Stimulated activated CD8-positive, alpha-beta memory T cell treated with anti-CD3 and anti-CD28 coated beads, Interleukin-7, amount 100 ng/mL, for 24 hours (primary cell): ENCODE measurements at places on chromosomes 2 and 18.

- DNase-seq, result no peak
Measured at GRCh38 chr2:17600556-17601204, 60.2 kb downstream of the VSNL1 start.

DNA sequence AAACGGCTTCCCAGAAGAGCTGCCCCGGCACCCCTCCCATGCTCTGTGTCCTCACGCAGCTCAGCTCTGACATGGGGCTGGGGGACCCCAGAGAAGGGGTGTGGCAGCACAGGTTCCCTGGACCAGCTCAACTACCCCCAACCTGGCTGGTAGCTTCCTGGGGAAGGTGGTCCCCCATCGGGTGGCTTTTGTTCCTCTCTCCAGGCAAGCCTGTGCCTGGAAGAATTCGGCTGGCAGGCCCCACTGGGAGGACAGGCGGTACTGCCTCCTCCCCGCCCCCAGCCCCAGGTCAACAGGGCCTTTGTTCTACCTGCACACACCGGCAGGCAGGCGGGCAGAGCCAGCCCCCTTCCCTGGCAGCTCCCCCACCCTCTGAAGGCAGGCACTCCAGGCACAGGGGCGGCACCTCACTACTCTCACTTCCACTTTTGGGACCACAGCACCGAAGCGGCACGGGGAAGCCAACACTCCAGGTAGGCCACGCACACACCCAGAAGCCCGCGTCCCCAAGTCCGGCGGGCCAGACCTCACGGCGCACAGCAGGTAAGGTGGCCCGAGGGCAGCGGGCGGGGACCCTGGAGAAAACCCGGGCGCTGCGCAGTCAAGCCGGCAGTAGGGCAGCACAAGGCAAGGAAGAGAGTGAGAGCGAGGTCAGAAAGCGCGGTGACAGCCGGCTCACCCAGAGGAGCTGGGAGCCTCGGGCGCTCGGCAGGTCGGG is 1.3 kb downstream of the HS6ST1 start:
- DNase-seq, result no peak

GRCh38 chr2:38945372-38945771 is 55.7 kb downstream of the ARHGEF33 start:
- no peak for DNase-seq

GRCh38 chr2:70443078-70443465 is 110.6 kb downstream of the TGFA start:
- DNase-seq, result no peak

- DNase-seq, result peak; percentile 12
Measured at GRCh38 chr2:226835420-226835795, 446 bp upstream of the RHBDD1 start.

DNA sequence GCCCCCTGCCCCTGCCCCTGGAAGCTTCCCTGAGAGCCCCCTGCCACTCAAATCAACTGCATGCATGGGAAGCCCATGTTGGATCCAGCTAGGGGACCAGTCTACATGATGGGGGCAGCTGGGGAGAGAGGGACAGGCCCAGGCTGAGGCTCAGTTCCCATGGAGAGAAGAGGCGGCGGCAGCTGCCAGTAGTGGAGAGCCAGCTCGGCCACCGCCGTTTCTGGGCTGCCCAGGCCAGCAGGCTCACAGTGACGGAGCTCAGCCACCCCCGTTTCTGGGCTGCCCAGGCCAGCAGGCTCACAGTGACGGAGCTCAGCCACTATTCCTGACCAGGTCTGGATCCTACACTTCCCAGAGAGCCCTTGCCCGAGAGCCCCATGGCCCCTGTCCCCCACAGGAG is 3.6 kb downstream of the MAB21L4 start:
- DNase-seq, result no peak

GRCh38 chr18:23887493-23887892 is 127.1 kb upstream of the TTC39C start:
- DNase-seq, result no peak

- no peak for DNase-seq
Measured at GRCh38 chr2:197311421-197312033, 947 bp upstream of the ANKRD44 start.

- DNase-seq, result no peak
Measured at GRCh38 chr18:76455003-76455676, 39.9 kb downstream of the ZNF516 start.

DNA sequence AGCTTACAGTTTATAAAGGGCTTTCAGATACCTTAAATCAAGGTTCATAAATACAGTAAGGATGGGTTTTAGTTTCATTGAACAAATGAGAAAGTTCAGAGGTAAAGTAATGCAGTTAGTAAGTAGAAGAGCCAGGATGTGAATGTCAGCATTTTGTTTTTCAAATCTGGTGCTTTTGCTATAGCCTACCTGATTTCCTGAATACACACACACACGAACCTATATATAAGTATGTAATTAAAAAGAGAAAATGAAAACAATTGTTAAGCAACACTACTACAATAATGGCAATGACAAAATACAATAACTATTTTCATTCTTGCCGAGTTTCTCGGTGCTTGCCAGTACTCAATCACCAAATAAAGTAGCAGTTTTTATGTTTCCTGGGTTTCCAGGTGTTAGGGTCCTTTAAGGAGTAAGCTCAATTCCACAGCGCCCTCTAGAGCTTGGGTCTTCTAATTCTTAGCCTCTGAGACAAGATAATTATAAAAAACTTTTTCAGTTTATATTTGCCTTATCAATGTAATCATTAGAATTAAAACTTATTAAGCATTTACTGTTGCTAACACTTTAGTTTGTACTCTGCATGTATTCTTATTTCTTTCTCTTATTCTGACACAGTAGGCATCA is 512.9 kb upstream of the ACVR2A start:
- DNase-seq, result no peak

- no peak for DNase-seq
Measured at GRCh38 chr2:72995430-72996116, 75.9 kb downstream of the SFXN5 start.

- no peak for DNase-seq
Measured at GRCh38 chr2:222304737-222305515, 6.1 kb upstream of the PAX3 start.

DNA sequence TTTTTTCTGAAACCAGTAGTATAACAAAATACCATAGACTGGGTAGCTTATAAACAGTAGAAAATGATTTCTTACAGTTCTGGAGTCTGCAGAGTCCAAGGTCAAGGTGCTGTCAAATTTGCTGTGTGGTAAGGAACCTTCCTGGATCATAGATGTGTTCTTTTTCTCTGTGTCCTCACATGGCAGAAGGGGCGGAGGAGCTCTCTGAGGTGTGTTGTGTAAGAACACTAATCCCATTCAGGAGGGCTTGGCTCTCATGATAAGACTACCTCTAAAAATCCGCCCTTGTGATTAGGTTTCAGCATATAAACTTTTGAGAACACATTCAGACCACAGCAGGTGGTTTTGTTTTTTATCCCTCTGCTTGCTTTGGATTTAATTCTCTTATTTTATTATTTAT is 25.7 kb downstream of the ANKRD62 start:
- no peak for DNase-seq

- no peak for DNase-seq
Measured at GRCh38 chr2:143828763-143829537, 691.0 kb downstream of the ZEB2 start.

GRCh38 chr18:54267701-54268100 is 1.6 kb upstream of the POLI start:
- no peak for DNase-seq
